Stimulated activated CD4-positive, alpha-beta T cell treated with anti-CD3 and anti-CD28 coated beads, Interleukin-4, amount 100 ng/mL, for 4 hours (primary cell): ENCODE measurements at places on chromosomes 2 and 18.

DNA sequence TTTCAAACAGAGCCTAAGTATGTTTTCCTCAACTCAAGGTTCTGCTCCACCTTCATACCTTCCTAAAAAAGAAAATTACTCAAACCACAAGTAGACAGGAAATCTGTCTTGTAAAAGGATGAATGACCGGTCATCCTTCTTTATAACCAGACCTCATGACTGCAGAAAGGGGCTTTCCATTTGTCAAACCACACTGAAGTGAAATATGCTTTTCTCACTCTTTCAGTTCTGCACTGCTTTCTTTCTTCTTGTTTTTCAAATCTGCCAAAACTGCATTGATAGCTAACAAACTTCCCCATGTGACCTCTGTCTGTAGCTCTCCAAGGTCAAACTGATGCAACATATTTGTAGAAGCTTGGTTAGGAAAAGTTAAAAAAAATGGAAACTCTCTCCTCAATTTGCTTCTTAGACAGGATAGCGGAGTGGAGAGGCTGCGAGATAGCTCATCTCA is 308.9 kb upstream of the CCDC68 start:
- no peak for DNase-seq

DNA sequence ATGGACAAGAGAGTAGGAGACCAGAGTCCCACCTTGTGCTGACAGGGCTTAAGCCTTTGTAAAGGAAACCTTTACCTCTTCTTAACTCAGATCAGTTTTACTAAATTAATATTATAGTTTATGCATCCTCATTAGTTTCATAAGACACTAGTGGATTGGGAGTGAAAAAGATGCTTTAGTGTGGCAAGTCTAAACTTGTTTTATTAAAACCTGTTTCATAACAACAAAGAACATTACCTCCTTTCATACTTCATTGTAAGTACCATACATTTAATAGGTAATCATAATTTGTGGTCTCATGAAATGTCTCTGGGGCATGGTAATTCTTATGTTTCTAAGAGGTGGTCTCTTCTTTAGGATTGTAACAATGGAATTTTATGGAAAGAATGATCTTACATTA is 63.4 kb downstream of the PIKFYVE start:
- no peak for DNase-seq

- no peak for DNase-seq
Measured at GRCh38 chr2:191686729-191687128, 8.8 kb downstream of the NABP1 start.

- DNase-seq = no peak
Measured at GRCh38 chr2:134231301-134231964, 22.4 kb upstream of the MGAT5 start.

DNA sequence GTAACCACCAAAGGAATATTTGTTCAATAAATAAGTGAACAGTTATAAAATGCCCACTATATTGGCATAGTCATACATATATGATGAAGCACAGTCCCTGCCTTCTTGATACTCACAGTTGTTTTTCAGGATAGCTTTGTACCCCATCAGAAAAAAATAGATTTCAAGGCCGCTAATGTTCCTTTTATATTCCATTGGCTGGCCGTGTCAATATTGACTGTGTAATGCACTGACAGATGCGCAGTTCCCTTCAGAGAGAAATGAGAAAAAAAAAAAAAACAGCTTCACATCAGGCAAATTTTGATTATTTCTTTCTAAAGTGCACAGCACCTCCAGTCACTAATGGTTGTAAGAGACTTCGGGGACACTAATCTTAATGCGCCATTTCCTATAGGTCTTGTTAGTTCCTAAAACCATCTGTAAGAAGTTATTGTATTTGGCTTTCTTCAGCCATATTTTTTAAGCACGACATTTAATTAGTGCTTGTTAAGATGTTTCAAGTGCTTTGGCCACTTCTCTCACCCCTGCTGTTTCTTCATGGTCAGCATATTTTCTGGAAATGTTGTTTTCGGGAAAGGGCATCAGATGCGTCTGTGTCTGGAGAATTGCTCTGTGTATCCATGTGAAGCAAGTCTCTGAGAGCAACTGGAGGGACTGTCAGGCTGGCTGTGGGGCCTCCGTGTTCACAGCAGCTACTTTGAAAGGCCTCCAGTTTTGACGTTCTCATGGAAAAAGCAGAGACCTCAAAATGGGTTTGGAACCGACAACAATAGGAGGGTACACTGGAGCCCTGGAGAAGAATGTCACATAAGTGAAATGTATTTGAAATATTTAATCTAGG is 378.3 kb downstream of the MTX2 start:
- no peak for DNase-seq

GRCh38 chr2:81706856-81707255 is 1402.3 kb upstream of the LRRTM1 start:
- DNase-seq = no peak
